Lung (tissue), 17 donors: ENCODE measurements at places on chromosomes 2 and 18. TPM values are rescaled to one million over a fixed set of nuclear protein-coding genes. Genes with fewer than 3 reads are reported as not detected.

DNA sequence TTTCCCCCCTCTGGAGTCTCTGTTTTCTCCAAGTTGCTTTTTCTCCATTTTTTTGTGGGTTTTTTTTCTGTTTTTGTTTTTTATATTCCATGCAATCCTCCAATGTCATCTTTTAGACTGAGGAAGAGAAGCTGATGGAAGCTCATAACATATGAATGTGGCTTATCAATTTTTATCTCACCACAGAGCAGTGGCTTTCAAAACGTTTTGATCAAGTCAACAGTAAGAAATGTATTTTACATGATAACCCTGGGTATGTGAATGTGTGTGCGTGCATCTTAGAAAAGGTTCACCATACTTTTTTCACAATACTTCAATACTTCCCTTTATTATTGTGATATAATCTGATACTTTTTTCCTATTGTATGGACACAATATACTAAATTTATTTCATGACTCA lies 64.6 kb upstream of the CDCA7 start:
- no peak overlapping the region for H3K27ac ChIP-seq
- H3K4me1 ChIP-seq = no peaks in the 10 kb centered on the region
- DNase-seq = no peak
- no peaks in the 10 kb centered on the region for H3K36me3 ChIP-seq

DNA sequence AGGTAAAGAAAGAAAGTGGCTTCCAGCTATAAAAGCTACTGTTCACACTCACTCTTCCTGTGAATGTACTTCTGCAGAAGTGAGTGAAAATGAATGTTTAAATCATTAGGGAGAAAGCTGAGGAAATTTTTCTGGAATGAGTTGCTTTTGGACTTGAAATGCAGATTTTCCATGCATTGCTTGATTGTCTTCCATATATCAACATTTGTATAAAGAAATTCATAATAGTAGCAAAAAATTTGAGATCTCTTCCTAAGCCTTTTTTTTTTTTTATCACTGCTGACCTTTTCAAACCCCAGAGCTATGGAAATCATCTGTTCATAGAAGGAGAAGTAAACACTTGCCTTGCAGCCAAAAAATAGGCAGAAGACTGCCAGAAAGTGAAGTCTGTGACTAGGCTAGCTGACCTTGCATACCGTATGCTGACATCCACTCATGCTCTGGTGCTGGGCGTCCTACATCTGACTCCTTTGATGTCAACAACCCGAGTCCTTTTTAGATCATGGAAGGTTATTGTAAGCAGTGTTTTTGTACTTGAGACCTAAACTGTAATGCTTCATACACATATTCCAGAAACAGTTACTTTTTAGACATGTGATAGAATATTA lies 154.5 kb upstream of the RASGRP3 start:
- peak; percentile 65 for DNase-seq
- H3K36me3 ChIP-seq = peaks cover 3% of the 10 kb centered on the region
- no peak overlapping the region for H3K4me3 ChIP-seq
- peaks cover 16% of the 10 kb centered on the region for H3K4me1 ChIP-seq
- H3K27ac ChIP-seq = no peak overlapping the region
- H3K27me3 ChIP-seq = no peaks in the 10 kb centered on the region

GRCh38 chr18:48612917-48613316 lies 74.1 kb downstream of the CTIF start:
- H3K4me3 ChIP-seq = no peak overlapping the region
- H3K36me3 ChIP-seq = no peaks in the 10 kb centered on the region
- no peak overlapping the region for H3K27ac ChIP-seq

GRCh38 chr2:196076778-196077568 lies 8.3 kb upstream of the DNAH7 start:
- no peaks in the 10 kb centered on the region for H3K36me3 ChIP-seq
- no peaks in the 10 kb centered on the region for H3K27me3 ChIP-seq
- no peak overlapping the region for H3K4me3 ChIP-seq
- no peak for DNase-seq
- H3K4me1 ChIP-seq = no peaks in the 10 kb centered on the region

GRCh38 chr2:139439100-139439499 lies 658.9 kb upstream of the NXPH2 start:
- no peak for DNase-seq
- H3K27ac ChIP-seq = no peak overlapping the region
- no peak overlapping the region for H3K4me3 ChIP-seq
- no peaks in the 10 kb centered on the region for H3K4me1 ChIP-seq
- no peaks in the 10 kb centered on the region for H3K36me3 ChIP-seq

DNA sequence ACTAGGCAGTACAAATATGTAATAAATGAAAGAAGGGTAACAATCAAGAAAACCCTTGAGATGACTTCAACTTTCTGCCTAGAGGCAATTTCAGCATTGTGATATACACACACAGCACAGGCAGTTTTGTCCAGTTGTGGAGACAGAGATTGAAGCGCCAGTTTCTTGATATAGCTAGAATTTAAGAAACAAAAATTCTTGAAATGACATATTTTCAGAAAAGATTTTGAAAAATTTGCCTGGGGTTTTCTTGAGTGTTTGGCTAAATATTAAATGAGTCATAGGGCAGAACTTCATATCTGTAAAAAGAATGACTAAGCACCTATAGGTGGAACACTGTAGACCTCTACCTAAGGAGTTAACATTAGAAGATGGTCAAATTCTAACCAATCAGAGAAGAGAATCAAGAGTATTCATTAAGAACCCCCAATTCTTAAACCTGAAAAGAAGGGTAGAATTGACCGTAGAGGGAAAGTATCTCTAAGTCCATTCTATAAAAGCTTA lies 1266.8 kb upstream of the TMEFF2 start:
- H3K27me3 ChIP-seq = no peaks in the 10 kb centered on the region
- H3K27ac ChIP-seq = no peak overlapping the region
- no peaks in the 10 kb centered on the region for H3K4me1 ChIP-seq
- no peak overlapping the region for H3K4me3 ChIP-seq
- no peaks in the 10 kb centered on the region for H3K36me3 ChIP-seq
- DNase-seq = no peak

- H3K27ac ChIP-seq = no peak overlapping the region
- no peaks in the 10 kb centered on the region for H3K36me3 ChIP-seq
- H3K4me3 ChIP-seq = no peak overlapping the region
- no peak for DNase-seq
- H3K27me3 ChIP-seq = no peaks in the 10 kb centered on the region
Measured at GRCh38 chr2:194567661-194568017, 1089.4 kb upstream of the SLC39A10 start.

DNA sequence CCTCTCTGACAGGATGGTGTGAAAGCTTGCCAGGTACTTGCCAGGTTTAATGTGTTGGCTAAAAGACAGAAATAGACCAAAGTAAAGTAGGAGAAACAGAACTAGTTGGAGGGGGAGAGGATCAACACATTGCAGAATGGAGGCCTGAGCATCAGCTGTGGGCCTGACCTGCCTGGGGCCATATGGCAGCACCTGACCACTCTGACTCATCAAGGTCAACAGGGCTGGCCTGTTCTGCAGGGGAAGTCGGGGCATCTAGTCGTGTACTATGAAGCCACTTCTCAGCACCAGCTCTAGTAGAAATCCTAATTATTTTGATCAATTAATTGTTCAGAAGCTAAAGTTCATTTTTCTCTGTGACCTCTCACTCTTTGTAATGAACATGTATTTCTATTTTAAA lies 35.8 kb upstream of the NOSTRIN start:
- H3K4me3 ChIP-seq = no peak overlapping the region
- H3K27me3 ChIP-seq = no peaks in the 10 kb centered on the region
- no peak for DNase-seq

- H3K36me3 ChIP-seq = peaks cover 39% of the 10 kb centered on the region
- no peak for DNase-seq
- H3K4me1 ChIP-seq = no peaks in the 10 kb centered on the region
- H3K27ac ChIP-seq = no peak overlapping the region
- no peaks in the 10 kb centered on the region for H3K27me3 ChIP-seq
- no peak overlapping the region for H3K4me3 ChIP-seq
Measured at GRCh38 chr2:233267516-233268245, 16.2 kb downstream of the ATG16L1 start.

DNA sequence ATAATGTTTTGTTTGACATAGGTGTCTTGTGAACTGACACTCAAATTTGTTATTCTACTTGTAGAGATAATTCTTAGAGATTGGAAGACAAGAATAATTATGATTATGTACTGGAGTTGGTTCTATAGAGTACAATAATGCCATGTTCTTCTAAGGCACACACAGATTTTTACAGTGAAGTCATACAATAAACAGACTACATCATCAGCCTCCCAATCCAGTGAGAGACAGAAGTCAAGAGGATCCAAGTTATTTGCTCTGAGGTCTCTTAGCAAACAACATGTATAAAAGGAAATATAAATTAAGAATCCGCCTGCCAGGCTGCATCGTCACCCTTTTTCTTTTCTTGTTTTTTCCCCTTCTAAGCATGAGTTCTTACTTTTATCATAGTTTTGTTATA lies 613.5 kb upstream of the SETBP1 start:
- H3K4me1 ChIP-seq = no peaks in the 10 kb centered on the region
- no peak overlapping the region for H3K4me3 ChIP-seq
- no peak for DNase-seq
- no peaks in the 10 kb centered on the region for H3K27me3 ChIP-seq
- H3K27ac ChIP-seq = no peak overlapping the region
- no peaks in the 10 kb centered on the region for H3K36me3 ChIP-seq

DNA sequence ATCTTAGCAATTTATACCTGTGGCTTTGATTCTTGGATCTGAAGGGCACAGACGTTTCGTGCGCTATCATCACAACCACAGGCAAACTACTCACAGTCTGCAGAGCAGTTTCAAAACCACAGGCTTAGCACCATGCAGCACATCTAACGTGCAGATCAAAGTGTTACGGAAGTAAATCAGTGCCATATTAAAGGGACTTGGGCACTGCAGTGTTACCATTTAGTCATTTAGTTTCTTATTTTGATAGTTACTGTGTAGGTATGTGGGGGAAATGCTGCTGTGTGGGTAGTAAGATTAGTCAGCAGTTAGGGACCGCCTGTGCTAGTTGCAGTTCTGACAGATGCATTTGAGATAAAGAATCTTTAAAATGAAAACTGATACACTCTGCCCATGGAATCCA lies 384.0 kb downstream of the NBAS start:
- no peaks in the 10 kb centered on the region for H3K27me3 ChIP-seq
- peaks cover 18% of the 10 kb centered on the region for H3K36me3 ChIP-seq
- H3K4me1 ChIP-seq = no peaks in the 10 kb centered on the region
- H3K27ac ChIP-seq = no peak overlapping the region
- no peak for DNase-seq

- H3K27me3 ChIP-seq = no peaks in the 10 kb centered on the region
- H3K27ac ChIP-seq = no peak overlapping the region
- H3K4me3 ChIP-seq = no peak overlapping the region
- no peak for DNase-seq
Measured at GRCh38 chr2:138122891-138123290, 158.6 kb downstream of the HNMT start.

DNA sequence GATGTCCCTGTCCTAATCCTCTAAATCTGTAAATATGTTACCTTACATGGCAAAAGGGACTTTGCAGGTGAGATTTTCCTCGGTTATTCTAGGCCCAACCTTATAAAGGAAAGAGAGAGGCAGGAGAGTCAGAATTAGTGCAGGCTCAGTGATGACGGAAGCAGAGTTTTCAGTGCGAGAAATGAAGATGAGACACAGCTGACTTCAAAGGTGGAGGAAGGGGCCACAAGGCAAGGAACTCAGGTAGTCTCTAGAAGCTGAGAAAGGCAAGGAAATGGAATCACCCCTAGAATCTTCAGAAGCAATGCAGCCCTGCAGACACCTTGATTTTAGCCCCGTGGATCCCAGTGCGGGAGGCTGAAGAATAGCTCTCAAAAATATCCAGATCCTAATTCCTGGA lies 7.2 kb upstream of the LCLAT1 start:
- no peak for DNase-seq
- H3K4me1 ChIP-seq = peaks cover 21% of the 10 kb centered on the region
- no peaks in the 10 kb centered on the region for H3K27me3 ChIP-seq
- H3K27ac ChIP-seq = no peak overlapping the region
- H3K36me3 ChIP-seq = no peaks in the 10 kb centered on the region

- H3K4me3 ChIP-seq = no peak overlapping the region
- no peak for DNase-seq
- no peaks in the 10 kb centered on the region for H3K27me3 ChIP-seq
- H3K4me1 ChIP-seq = no peaks in the 10 kb centered on the region
- H3K36me3 ChIP-seq = no peaks in the 10 kb centered on the region
Measured at GRCh38 chr18:9755615-9756014, 47.5 kb downstream of the RAB31 start.

- H3K27me3 ChIP-seq = no peaks in the 10 kb centered on the region
- H3K36me3 ChIP-seq = no peaks in the 10 kb centered on the region
- no peaks in the 10 kb centered on the region for H3K4me1 ChIP-seq
- peak; percentile 88 for DNase-seq
- no peak within 1 kb of the TSS for H3K27ac ChIP-seq
Measured at GRCh38 chr2:206642075-206643025, at the start of gene FAM237A. Gene FAM237A (plus strand): TSS chr2:206642487. CDS start chr2:206644237, 1,750 bp downstream.

DNA sequence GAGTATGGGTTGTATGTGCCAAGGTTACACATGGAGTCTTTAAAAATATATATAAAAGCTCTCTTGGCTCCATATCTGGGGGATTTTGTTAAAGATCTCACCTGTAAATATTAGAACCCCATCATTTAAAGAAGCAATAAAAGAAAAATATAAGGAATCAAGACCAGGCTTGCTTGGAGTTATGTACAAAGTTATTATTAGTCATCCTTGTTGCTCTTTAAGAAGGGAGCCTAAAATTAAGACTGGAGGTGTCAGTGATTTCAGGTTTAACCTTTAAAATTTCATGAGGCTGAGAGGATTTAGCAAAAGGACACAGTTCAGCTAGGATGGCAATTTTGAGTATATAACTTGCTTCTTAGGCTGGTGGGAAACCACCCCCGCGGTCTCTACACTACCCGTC lies 181.4 kb downstream of the SETBP1 start:
- no peaks in the 10 kb centered on the region for H3K36me3 ChIP-seq
- H3K4me1 ChIP-seq = peaks cover 13% of the 10 kb centered on the region
- H3K4me3 ChIP-seq = no peak overlapping the region
- H3K27ac ChIP-seq = no peak overlapping the region

DNA sequence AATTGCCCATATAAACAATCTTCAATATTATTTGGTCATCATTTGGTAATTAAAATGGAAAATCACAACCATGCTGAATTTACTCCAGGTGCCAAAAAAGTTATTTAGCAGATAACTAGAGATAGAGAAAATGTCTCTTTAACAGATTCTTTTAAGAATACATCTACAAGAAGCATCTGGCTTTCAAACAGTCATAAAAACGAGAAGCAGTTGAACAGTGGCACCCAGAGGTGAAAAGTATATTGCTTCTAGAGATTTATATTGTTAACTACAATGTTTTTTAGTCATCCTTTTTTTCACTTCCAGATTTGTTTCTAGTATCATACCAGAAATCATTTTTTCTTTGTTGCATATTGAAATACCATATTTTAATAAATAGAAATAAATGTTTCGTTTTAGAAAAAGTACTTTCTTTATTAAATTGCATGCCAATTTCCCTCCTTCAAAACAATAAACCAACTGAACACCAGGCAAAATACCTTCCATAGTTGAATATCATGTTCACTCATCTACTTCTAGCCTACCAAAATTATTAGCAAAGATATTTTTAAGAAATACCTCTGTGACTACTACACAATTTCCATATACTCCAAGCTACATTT lies 65.4 kb upstream of the HNRNPA3 start:
- H3K27me3 ChIP-seq = peaks cover 29% of the 10 kb centered on the region
- no peak overlapping the region for H3K27ac ChIP-seq
- no peak overlapping the region for H3K4me3 ChIP-seq
- peaks cover 14% of the 10 kb centered on the region for H3K4me1 ChIP-seq

IGFBP5 gene
- 196 TPM for total RNA-seq

ONECUT2 gene
- total RNA-seq = 0.06 TPM

IL1RN gene
- total RNA-seq = 18.2 TPM

SS18 gene
- total RNA-seq = 57.0 TPM

MAL gene
- 19.0 TPM for total RNA-seq

TPO gene
- total RNA-seq = 0.31 TPM

PID1 gene
- total RNA-seq = 45.7 TPM
